ENCODE measurements at places on chromosomes 1 and 21.

GRCh38 chr1:182029002-182029378 is 32.5 kb downstream of the ZNF648 start:
- DNase-seq: no peak

DNA sequence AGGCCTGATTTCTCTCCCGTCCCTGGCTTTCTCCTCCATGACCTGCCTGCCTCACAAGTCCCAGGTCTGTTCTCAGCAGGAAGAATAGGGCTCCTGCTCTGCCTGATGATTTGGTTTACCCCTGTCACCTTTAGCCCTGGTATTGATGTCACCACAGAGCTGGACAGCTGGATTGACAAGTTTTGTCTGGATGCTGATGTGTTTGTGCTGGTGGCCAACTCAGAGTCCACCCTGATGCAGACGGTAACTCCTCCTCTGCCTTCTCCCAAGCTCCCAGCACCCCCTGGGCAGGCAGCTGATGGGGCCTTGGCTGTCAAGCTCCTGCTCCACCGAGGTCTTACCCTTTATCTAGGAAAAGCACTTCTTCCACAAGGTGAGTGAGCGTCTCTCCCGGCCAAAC is 18.4 kb downstream of the MFN2 start:
- DNase-seq: no peak

- DNase-seq: peak; percentile 31
These were observed 33.8 kb downstream of the HS2ST1 start for GRCh38 chr1:86948212-86948611.

DNA sequence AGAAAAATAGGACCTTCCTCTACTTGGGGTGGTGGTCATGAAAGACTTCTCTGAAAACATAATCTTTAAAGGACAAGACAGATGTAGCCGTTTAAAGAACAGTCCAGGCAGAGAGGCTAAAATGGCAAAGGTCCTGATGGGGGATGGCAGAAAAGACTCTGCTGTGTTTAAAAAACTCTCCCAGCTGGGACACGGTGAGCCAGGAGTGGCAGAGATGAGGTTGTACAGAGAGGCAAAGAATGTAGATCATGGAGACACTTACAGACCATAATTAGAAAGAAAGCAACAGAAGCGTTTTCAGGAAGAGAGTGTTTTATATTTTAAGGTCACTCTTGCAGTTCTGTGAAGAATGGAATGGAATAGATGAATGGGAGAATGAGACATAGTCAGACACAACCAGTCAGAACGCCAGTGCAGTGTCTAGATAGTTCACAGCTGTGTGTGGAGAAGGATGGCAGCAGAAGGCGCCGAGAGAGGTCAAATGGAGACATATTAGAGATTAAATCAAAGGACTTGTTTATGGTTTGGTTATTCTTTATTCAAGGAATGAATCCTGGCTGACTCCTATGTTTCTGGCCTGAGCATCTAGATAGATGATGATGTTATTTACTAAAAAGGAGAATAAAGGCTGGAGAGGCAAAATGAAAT is 47.8 kb downstream of the USP24 start:
- DNase-seq: no peak

DNA sequence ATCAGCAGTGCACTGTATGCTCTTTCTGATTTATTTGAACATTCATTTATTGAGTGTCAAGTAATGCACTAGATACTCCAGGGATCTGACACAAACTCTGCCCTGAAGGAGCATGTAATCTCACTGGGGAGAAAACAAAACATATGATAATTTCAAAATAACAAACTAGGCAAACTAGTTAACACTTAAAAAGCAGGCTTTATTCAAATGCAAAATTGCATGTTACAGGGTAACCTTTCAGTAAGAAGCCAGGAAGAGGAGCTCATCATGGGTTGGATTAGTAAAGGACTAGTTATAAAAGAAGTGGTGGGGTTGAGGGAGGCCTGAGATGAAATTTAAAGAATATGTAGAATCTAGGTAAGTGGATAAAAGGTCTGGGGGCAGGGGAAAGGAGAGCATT is 20.9 kb downstream of the SELL start:
- DNase-seq: no peak

DNA sequence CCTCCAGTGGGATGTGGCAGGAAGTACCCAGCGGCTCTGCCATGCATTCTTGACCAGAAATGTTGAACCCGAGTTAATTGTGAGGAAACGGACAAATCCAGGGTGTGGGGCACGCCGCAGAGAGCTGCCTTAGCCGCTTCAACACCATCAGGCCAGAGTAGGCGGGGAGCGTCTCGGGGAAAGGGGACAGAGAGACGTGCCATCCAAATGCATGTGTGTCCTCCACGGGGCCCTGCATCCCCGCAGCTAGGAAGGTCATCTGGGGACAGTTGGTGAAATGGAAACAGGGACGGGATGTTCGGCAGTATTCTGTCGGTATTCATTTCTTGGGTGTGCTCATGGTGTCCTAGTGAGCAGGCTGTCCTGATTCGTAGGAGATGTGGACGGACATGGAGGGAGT is 59.1 kb upstream of the TRAPPC10 start:
- no peak for DNase-seq

DNA sequence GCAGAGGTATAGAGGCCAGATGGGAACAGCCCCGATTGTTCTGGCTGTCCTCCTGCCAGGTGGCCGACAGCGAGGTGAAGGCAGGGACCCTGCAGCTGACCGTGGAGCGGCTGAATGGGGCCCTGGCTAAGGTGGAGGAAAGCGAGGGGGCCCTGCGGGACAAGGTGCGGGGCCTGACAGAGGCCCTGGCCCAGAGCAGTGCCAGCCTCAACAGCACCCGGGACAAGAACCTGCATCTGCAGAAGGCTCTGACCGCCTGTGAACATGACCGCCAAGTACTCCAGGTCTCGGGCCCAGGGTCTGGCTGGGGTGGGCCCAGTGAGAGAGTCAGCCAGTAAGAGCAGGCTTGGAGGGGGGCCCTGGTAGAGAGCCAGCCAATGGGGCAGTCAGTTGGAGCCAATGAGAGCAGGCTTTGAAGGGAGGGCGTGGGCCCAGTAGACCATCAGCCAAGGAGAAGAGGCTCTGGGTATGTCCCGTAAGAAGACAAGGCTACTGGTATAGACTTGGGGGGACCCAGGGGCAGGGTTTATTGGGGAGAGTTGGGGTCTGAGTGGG is 11.3 kb downstream of the MFAP2 start:
- peak; percentile 71 for DNase-seq

Measured in right hindlimb (tissue), 1 donor.